T-helper 22 cell (primary cell): ENCODE measurements at places on chromosomes 6 and 20.

- DNase-seq, result no peak
These were observed 11.5 kb downstream of the GNL1 start for GRCh38 chr6:30544666-30545272.

DNA sequence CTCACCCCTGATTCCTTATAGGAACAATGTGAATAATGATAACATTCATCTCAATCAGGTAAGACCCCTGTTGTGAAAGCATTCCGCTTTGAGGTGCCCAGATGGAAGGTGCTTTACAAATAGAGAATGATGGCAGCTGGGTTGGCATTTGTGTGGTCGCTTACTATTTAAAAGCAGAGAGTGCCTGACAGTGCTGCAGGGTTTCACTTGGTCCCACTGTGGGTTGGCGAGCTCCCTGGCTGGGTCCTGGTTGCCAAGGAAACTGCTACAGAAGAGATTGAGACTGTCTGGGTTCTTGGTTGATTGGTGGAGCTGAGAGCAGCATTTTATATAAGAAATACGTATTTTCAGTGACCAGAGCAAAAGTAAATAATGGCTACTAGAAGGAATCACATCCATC lies 207.2 kb upstream of the KCNQ5 start:
- DNase-seq, result no peak

DNA sequence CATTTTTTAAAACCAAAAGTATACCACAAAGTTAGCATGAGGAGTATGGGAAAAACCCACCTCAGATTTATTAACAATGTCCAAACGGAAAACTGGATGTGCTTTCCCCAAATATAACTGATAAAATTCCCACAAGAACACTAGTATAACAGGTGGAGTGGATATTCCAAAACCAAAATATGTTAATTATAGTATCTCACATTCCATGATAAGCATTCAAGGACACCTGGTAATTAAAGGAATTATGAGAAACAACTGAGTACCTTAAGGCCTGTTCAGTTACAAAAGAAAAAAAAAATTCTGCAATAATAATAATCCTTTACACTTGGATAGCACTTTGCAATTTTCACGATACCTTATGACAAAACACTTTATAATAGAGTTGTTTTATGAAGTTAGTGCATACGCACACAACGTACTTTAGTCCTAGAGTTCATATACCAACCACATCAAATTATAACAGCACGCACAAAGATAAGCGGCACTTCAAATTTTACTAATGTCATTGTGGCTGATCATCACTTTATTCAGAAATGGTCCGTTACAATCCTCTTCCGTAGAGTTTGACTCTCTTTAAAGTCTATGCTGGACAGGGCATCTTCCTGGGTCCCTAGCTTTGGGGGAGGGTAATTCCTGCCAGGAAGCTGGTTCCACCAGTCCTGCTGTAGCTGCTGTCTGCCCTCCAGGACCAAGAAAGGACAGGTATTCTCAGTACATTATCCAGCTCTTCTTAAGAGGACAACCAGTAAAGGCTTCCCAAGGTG lies 1.7 kb downstream of the CDK19 start:
- DNase-seq, result no peak

DNA sequence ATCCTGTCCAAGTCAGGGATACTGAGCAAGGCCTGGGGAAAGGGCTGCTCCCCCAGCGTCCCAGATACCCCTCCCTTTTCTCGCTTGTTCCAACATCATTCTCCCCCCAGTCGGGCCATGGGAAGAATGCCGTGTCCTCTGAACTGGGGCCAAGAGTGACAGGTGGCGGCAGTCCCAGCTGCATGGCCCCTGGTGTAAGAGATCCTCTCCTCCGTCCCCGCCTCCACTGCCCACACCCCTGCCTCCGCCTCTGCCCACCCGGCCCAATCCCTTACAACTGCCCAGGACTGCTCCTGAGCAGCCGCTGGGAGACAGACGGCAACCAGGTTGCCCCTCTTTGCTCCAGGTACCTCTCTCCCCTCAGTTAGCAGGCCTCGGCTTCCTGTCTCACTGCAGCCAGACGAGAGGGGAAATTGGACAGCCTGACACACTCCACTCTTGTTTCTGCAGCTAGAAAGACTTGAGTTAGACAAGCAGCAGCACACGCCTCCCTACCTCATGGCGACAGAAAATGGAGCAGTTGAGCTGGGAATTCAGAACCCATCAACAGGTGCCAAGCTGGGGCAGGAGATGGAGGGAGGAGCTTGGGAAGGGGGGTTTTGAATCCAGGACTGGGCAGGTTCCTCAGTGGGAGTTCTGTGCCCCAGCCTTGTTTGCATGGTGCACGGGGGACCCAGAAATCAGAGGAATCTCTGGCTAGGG lies at the start of gene MYLK2:
MYLK2 (plus strand) TSS at position 274 of the 702 bp plus-strand sequence; CDS start at position 499, 225 bp downstream.
- DNase-seq, result no peak

GRCh38 chr6:119241111-119241465 lies 108.5 kb downstream of the MAN1A1 start:
- no peak for DNase-seq

GRCh38 chr6:43817192-43817591 lies 47.2 kb downstream of the VEGFA start:
- DNase-seq, result no peak

GRCh38 chr6:21898107-21898796 lies 304.7 kb downstream of the SOX4 start:
- DNase-seq, result no peak

- no peak for DNase-seq
These were observed 86.6 kb downstream of the ZFAND3 start for GRCh38 chr6:37906121-37906520.

GRCh38 chr20:58003525-58003924 lies 224.9 kb downstream of the ANKRD60 start:
- no peak for DNase-seq

DNA sequence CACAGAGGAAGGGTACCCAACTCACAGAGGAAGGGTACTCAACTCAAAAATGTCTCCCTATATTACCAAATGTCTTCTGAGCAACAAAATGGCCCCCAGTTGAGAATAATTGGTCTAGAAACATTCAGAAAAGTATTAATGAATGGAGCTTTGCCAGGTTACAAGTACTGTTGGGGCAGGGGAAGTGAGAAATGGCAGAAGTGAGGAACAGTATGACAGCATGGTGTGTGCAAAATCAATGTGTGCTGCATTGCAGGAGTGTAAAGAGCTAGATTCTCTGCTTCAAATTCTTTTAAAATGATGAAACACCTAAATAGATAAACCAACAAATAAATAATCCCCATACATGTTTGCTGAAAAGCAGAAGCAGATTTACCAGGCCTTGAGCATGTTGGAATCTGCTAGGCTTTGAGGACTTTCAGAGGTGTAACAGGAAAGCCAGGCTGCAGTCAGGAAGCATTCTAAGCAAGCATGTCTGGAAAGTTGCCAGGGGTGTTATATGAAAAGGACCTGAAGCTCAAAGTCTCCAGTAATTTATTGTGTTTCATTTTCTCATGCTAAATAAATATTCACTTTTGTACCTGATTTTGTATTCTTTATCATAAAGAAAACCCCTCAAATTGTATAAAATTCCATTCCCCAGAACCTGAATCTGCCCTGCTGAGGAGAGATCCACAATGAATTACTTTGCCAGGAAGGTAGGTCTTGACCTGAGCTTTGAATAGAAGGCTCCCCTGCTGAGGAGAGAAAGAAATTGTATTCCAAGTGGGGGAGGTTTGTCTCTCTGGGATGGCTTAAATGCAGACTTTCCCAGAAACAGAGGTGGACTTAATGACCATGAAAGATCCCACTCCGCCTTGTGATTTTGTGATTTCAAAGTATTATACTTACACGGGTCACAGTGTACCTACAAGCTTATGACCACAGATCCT lies 265.0 kb upstream of the MARCKS start:
- DNase-seq, result no peak
